ENCODE measurements at places on chromosomes 16 and 17.
A peak's percentile ranks its signal among the peaks of the same experiment; 100 is the strongest.

- DNase-seq, result peak; percentile 85
Measured at GRCh38 chr17:82674656-82675475, 23.6 kb downstream of the RAB40B start.

DNA sequence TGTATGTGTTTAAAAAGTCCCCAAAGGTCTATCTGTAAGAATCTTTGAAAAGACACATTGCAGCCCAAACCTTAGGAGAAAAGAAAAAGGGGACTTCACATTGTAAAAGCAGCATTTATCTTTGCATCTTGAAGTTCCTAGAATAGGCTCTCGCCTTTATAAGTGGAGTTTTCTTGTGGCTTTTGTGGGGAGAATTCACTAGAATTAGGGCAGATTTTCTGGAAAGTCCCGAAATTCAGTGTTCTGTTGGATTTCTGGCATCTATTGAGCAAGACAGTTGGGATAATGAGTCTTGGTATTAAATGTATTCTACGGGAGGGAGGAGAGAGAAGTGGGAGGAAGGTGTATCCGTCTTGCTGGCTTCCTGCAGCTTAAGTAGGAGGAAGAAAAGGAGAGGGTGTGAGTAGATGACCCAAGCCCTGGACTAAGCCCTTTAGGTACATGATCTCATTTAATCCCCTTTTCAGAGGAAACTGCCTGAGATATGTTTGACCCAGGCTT is 62.6 kb downstream of the PRKCA start:
- no peak for DNase-seq

DNA sequence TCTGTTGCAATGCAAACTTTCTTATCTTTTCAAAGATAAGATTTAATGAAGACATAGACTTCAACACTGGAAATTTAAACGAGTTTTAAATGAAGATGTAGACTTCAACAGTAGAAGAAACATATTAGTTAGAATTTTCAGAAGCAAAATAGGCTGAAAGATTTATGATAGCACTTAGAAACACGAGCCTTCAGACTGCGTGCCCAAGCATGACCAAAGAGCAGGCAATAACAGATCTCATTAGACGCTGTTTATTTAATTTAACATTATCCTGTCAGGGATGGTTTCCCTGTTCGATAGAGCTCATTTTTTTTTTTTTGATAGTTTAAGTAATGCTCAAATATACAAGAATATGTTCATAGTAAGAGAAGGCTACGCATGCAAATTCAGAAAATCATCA is 604.7 kb upstream of the SOX9 start:
- DNase-seq, result no peak

GRCh38 chr16:56422896-56423441 is 2.4 kb downstream of the AMFR start:
- no peak for DNase-seq

GRCh38 chr16:49061137-49061714 is 220.4 kb downstream of the CBLN1 start:
- no peak for DNase-seq

GRCh38 chr17:2598166-2598565 is 4.7 kb downstream of the PAFAH1B1 start:
- DNase-seq, result no peak

DNA sequence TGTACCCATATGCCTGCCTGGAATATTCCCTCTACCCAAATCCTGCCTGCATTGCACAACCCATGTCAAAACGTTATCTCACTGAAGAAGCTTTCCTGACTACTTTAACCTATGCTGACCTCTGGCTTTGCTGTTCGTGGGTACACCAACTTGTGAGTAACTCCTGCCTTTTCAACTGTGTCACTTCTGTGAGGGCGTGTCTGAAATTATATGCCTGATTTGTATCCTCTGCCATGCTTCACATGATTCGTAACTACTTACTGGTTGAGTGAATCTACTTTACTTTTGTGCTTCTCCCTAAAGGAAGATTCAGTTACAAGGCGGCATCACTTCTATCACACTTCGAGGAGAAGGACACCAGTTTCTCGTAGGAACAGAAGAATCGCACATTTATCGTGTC is 33.3 kb upstream of the USP43 start:
- DNase-seq, result no peak

DNA sequence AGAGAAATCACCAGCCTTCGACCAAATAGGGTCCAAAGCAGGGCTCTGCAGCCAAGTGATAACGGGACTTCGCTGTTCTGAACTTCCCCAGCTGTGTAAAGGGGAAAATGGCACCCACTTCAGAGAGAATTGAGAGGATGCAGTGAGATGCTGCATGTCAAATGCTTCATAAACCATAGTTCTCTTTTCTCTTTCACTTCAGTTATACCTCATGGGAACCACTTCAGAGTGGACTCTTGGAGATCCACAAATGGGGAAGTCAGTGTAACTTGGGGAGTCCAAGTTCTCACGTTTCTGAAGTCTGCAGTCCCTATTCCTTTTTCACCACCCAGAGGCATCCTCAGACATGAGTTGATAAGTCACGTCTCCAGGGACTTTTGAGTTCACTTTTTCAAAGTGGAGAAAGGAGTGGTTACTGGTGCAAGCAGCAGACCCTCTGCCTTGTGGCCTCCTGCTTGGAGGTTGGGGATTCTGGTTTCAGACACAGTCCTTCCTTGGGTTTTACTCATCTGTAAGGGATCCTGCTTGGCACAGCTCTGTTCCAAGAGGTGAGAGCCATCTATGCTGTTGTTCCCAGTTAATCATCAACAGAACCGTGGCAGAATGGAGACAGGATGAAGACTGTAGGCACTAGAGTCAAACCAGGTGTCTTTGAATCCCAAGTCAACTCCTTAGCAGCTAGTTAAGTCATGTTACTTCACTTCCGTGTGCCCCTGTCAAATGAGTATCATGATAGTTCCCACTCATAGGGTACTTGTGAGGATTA is 123.4 kb upstream of the NOL11 start:
- DNase-seq, result no peak

DNA sequence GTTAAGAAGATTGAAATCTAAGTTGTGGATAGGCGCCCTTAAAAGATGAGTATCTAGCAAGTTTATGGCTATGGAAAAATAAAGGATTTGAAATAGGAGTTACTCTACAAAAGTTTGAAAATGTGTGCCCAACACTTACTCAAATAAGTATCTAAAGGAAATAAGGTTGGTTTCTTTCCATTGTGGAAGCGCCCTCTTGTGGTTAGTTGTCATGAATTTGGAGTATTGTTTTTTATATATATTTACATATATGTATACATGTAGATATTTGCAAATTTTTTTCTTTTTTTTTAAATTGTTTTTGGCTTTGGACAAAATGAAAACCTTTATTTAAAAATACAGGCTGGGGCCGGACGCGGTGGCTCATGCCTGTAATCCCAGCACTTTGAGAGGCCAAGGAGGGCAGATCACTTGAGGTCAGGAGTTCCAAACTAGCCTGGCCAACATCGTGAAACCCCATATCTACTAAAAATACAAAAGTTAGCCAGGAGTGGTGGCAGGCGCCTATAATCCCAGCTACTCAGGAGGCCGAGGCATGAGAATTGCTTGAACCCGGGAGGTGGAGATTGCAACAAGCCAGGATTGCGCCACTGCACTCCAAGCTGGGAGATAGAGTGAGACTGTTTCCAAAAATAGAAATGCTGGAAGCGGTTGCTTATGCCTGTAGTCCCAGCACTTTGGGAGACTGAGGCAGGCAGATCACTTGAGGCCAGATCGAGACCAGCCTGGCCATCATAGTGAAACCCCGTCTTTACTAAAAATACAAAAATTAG is 24.0 kb upstream of the VPS4A start:
- peak; percentile 50 for DNase-seq

GRCh38 chr17:62822080-62822904 is 14.2 kb upstream of the MARCHF10 start:
- DNase-seq, result no peak

GRCh38 chr16:86382774-86383407 is 127.4 kb upstream of the FOXF1 start:
- no peak for DNase-seq

DNA sequence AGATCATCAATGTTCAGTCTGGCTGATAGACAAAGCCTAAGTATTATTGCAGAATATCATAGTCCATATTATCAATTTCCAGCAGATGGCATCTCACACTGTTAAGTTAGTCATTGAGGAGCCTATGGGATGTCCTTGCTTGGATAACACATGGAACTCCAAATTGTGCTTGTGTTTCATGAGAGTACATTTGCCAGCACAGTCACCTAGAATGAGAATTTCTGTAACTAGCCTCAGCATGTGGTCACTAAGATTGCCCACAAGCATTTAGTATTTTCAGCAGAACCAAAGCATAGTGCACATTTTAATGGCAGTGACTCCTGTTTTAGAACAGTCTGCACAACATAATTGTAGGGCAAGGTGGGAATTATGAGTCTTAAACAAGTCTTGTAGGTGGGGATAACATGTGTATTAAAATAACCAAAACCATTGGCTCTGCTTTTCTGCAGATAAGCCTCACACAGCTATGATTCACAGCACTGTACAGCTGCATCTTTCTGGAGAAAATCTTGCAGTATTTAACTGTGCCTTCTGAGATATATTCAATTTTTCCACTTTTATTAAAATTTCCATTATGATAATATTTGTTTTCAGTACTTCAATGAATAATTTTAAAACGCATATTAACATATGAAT is 882.8 kb upstream of the SOX9 start:
- peak; percentile 59 for DNase-seq

DNA sequence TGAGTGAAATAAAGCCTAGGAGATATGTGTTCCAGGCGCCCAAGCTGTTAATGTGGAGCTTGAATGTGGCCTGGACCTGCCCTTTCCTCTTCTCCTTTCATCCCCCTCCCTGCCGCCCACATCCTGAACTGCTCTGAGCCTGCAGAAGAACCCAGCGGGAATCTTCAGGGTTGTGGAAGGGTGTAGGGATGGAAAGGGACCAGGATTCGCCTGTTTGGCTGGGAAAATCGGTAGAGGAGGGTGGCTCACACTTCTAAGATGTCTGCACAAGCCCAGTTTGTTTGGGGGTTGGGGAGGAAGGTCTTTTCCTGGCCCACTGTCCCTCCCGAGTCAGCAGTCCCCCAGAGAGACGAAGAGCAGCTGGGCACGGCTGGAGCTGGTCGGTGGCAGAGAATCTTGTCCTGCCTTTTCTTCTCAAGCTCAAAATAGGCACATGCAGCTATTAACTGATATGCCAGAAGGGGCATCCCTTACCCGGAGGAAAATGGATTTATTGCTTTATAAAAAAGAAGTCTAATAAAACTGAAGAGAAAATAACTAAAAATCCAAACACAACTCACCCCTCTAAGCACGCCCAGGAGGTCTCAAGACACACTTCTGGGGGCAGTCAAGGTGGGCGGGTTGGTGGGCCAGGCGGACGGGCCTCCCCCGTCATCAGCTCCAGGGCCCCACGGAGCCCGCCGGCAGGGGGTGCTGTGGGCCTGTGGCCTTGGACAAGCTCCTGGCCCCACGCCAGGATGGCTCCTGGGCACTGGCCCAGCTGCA is 11.5 kb upstream of the PITPNA start:
- peak; percentile 88 for DNase-seq

DNA sequence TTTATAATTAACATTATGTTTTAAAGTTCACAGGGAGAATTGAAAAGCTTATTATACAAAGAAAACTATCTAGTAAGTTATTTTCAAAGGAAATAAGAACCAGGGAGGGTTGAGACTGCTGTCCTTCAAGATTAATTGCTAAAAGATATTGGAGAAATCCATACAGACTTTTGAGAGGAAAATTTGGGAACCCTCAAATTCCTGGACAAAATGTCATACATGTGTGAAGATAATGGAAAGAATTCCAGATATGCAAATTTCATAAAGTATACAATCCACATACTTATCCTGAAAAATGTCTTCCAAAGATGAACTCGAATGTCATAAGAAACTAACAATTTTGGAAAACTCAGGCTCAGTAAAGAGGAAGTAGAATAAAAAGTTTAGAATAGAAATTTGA is 213.8 kb downstream of the HS3ST3A1 start:
- DNase-seq, result no peak

DNA sequence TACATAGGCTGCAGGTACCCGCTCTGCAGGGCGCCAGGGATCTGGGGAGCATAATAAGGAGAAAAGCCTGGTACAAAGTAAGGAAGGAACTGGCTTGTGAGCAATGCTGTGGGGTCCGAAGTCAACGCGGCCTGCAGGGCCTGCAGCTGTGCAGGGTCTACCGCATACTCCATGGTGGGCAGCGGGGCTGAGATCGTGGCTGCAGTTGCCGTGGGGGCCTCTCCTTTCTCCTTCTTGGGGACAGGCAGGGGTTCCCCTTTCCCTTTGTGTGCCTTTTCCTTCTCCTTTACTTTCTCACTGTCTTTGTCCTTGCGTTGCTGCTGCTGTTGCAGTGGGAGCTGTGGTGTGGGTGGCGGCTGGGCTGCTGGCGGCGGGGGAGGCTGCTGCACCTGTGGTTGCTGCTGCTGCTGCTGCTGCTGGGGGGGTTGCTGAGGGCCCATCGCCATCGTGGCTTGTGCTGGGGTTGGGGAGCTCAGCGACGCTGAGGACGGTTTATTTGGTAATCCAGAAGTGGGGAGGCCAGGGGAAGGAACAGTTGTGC is 259.6 kb downstream of the ZFHX3 start:
- DNase-seq, result no peak

DNA sequence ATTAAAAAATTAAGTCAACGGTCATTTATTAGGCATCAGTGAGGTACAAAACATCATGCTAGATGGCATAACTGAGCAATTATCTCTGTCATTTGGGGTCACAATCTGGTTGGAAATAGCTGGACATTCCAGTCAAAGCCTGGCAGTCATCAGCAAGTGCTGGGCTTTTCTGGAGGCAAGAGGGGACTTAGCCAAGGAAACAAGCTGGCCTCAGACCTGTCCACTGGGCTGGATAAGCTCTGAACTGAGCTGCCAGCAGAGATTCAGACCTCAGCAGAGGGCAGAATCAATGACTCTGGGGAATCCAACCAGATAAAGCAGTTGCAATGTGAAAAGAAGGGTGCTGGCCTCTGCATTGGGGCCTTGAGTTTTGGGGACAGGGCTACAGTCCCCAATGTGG is 161.9 kb upstream of the NOL11 start:
- no peak for DNase-seq

- no peak for DNase-seq
Measured at GRCh38 chr17:27878776-27879562, 14.2 kb downstream of the LYRM9 start.

DNA sequence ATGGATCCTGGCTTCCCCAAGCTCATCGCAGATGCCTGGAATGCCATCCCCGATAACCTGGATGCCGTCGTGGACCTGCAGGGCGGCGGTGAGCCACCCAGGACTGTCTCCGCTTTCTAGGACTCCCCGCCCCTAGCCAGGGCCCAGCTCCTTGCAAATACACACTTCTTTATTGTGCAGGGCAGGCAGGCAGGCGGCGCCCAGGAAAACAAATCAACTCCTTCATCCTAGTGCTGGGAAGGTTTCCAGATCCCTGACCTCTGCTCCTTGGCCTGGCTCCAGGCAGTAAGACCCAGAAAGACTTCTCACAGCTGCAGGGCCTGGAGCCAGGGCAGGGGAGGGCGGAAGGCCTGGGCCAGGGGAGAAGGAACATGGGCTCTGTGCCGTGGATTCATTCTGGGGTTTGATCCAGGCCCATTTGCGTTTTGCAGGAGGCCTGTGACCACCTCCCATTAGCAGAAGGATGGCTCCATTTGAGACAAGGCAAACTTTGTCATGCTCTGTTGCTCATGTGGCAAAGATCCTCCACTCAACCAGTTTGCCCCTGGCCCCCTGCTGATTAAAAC is 6.0 kb upstream of the LPCAT2 start:
- peak; percentile 96 for DNase-seq

GRCh38 chr17:8152112-8152775 is at the start of gene PER1:
Gene PER1, minus strand, starts transcription at chr17:8152404. Its CDS starts 1,698 bp downstream, at chr17:8150706.
- DNase-seq, result peak; percentile 96

- DNase-seq, result no peak
Measured at GRCh38 chr16:58938811-58939210, 204.7 kb upstream of the GOT2 start.

Measured in midbrain (tissue), 1 donor.